ENCODE measurements at places on chromosomes 13 and 19.

DNA sequence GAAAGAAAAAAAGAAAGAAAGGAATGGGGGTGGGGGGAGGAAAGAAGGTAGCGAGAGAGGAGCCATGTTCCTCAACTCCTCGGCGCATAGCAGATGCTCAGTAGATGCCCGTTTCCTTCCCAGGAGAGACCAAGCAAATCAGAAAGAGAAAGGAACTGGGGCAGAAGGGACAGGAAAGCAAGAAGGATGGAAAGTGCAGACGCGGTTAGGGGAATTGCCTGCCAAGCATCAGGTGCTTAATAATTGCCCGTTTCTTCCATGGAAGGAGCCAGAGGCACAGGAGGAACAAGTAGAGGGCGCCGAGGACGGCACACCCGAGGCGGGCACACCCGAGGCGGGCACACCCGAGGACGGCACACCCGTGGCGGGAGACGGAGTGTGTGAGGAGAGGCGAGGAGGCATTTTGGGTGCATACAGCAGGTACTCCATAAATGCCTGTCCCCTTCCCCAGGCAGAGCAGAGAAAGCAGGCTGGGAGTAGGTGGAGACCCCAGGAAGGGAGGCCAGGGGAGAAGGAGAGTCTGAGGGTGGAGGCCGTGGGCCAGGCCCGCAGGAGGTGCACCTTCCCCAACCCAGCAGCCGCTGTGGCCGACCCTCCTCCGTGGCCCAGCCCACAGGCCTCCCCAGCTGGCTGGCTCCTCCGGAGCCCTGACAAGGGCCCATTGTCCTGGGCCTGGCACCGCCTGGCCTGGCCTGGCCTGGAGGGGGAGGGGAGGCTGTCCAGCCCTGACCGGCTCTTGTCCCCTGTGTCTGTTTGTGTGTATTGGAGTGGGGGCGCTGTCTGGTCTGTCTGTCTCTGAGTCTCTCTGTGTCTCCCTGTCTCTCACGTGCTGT, 14.6 kb downstream of the JOSD2 start:
- DNase-seq: no peak

DNA sequence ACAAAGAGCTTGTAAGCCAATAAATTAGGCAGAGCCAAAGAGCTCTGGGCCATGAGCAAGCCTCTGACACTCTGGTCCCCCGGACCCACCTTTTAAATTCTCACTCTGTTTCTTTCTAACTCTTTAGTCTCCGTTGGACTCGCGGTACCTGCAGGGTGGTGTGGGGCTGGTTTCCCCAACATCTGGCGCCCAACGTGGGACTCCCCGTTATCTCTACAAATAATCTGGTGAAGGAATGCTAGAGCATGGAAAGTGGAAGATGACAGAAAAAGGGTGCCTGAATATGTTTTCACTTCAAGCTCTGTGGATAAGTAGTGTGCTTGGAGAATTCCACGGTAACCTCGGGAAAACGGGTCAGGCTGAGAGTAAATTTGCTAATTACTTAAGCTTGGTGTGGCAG, 36.5 kb upstream of the CYP2B6 start:
- DNase-seq: no peak

DNA sequence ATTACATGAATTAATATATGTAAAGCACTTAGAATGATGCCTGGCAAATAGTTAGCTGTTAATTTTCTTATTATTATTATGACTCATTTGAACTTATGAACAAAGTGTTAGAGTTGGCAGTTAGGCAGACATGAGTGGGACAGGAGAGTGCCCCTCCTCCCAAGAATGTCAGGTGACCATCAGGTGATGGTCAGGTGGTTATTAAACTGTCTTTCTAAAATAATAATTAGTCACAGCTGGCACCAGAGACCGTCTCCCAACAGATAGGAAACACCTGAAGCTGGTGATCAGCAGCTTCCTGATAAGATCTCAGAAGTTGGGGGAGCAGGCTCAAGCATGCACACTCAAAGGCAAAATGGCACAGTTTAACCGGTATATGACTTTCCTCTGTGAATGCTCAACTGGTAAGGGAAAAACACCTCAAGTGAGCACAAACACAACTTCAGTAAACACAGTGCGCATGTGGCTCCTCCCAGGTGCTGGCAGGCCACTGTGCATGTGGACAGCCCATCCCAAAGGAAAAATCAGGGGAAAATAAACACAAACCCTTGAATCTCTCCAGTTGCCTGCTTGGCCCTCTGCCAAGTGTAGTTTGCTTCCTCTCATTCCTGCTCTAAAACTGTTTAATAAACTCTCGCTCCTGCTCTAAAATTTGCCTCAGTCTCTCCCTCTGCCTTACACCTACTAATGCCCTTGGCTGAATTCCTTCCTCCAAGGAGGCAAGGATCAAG, 54.0 kb downstream of the FLT1 start:
- DNase-seq: no peak

- no peak for DNase-seq
Observed at GRCh38 chr13:109172136-109172535, 542.7 kb downstream of the MYO16 start.

DNA sequence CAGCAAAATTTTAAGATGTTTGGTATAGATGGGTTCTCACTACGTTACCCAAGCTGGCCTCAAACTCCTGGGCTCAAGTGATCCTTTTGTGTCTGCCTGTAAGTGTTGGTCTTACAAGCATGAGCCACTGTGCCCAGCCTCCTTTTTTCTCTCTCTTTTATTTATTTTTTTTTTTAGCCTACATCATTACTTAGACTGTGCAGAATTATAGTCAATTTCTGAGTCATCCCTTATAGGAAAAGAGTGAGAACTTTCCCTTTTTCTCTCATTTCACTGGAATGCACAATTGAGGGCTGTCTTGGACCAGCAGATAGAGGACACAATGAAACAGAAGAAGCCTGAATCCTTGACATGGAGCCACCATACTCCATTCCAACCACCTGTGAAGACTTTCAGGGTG, 13.3 kb downstream of the TSKS start:
- DNase-seq: no peak

DNA sequence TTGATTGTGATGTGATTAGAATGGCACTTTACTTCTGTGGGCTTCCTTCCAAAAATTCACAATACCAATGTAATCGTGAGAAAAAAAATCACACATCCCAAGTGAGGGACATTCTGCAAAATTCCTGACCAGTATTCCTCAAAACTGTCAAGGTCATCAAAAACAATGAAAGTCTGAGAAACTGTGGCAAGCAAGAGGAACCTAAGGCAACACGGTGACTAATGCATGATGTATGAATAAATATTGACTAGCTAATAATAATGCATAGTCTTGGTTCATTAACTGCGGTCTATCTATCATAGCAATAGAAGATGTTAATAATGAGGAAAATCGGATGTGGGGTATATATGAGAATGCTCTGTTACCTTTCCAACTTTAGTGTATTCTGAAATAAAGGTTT, 159.0 kb downstream of the RFC3 start:
- DNase-seq: no peak

- DNase-seq: no peak
Observed at GRCh38 chr19:39299832-39300231, 3.6 kb downstream of the IFNL1 start.

DNA sequence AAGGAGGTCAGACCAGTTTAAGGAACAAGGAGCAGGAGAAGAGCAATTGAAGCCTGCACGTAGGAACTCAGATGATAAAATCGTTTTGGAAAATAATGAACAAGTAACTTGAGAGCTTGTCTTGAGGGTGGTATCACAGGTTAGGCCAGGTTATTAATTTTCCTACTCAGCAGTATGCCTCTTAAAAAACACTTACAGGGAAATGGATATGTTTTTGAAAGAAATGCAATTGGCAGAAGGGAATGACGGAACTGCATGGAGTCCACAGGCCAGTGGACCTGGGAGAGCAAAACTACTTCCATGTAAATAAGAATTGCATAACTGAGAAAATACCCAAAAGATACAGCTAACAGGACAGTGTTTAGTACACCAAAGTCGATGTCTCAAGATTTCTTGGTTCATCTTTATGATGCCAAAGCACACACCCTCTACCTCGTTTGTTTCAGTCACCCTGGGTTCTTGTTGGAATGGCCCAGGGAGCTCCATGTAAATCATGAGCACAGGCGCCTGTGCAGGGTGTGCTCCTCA, 35.2 kb downstream of the MBNL2 start:
- DNase-seq: no peak

DNA sequence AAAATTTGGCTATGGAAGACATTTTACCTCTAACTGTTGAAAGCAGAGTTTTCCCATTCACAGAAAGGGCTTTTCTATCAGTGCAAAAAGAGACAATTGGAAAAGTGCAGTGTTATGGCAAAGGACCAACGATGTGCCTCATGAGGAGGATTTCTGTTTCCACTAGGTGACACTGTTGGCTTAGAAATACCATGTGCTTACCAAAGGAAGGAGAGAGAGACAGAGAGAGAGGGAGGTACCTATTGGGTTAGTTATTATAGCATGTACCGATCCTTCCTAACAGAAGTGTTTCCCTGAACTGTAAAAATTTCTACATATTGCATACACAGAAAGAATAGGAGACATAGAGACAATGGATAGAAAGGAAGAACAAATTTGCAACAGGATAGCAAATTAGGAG, 23.9 kb upstream of the PSG4 start:
- DNase-seq: no peak
